ENCODE measurements at places on chromosomes 6 and 20.

- no peak for DNase-seq
These were observed 110.0 kb downstream of the GPX5 start for GRCh38 chr6:28635547-28636158.

GRCh38 chr6:118825661-118826060 lies 68.3 kb upstream of the ASF1A start:
- no peak for DNase-seq

GRCh38 chr6:157035546-157035945 lies 258.4 kb downstream of the ARID1B start:
- DNase-seq, result no peak

DNA sequence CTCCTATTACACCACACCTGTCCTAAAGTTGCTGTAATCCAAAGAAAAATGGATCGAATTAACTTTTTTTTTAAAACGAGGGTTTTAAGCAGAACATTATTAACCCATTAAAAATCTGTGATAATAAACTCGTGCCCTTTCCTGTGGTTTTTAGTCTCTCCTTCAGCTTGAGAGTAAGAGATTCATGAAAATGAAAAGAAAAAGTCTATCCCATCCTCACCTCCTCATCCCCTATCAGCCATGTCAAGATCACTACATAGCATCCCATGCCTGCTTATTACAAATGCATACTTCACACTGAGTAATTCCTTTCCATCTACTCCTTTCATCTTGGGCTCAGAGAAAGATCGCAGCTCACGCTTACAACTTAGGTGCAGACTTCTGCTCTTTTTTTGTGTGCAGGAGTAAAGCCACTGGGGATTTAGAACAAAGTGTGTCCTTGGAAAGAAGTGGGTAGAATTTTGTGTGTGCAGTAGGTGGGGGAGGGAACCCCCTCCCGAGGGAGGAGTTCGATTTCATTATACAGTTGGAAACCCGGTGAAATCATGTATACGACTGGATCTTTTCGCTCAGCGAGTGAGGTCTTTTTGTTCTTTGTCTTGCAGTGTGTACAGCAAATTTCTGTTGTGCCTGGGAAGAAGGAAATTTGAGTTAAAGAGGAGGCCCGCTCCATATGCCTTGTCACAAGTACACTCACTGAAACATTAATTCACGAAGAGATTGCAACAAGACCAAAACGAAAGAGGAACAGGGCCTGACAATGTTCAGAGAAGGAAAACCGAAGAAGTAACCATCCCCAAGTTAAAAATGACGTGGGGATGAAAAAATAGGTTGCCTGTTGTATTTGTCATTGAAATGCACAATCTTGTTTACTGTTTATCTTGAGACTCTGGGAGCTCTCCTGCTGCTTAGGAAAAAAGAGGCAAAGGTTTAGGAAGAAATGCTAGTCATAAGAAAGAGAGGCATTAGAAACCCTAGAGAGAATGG lies 146.5 kb upstream of the ZNF217 start:
- peak; percentile 57 for DNase-seq

GRCh38 chr6:24997905-24998304 lies 62.1 kb upstream of the RIPOR2 start:
- no peak for DNase-seq

DNA sequence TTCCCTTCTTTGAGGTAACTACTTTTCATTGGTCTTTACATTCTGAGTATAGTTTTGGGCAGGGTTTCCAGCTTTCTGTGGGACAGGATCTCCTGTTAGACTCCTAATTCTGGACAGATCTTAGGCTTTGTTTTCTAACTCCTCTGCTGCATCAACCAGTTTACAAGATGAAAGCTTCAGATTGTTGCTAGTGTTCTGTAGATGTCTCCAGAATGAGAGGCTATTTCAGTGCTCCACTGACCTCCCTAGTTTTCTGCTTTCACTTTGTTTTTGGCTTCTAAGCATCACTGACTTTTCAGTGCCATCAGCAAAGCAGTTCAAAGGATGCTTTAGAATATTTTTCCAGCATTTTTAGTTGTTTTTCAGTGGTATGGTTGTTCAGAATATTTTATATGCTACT lies 101.4 kb downstream of the LIN28B start:
- no peak for DNase-seq

GRCh38 chr6:20402342-20403069 lies 827 bp downstream of the E2F3 start:
- DNase-seq, result peak; percentile 63

DNA sequence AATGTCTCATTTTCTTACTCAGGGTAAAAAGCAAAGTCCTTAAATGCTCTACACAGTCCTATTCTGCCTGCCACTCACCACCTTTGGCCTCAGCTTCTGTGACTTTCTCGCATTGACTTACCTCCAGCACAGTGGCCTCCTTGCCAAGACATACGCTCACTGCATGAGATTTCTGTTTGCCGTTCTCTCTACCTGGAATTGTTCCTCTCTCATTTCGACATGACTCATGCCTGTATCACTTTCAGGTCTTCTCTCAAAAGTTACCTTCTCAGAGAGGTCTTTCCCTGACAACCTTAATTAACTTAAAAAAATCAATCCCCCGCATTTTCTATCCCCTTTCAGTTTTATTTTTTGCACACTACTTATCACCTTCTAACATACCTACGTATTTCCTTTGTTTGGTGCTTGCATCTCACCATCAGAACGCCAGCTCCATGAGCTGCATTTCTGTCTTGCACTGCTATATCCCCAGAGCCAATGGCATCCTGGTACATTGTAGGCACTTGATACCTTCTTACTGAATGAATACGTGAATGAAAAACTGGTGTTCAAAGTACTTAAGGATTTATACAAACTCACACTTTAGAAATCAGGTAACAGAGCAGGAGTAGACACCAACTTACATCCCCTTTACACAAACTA lies 24.5 kb downstream of the TENT5A start:
- no peak for DNase-seq

DNA sequence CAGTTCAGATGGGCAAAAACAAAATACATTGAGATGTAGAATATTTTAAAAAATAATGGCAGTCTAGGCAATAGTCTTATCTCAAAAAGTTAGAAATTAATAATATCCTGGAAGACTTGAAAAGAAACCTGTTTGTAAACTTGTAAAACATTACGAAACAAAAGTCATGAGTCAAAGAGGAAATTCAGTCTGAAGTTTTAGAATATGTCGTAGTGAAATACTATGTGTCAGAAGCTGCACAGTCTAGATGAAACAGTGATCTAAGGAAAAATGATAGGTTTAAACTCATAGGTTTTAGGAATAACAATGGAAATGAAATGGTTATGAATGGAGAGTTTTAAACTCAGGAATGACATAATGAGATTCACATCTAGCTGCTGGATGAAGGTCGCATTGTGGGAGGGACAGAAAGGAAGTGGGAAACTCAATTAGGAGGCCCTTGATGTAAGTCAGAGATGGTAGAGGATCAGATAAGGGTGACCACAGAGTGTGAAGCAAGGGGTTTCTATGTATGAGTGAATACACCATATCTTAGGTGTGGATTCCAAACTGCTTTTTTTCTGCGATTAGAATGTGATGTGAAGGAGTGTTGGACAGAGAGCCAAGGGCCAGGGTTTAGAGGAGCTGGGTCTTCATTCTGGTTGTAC lies 2.8 kb downstream of the SNRPB2 start:
- DNase-seq, result no peak

DNA sequence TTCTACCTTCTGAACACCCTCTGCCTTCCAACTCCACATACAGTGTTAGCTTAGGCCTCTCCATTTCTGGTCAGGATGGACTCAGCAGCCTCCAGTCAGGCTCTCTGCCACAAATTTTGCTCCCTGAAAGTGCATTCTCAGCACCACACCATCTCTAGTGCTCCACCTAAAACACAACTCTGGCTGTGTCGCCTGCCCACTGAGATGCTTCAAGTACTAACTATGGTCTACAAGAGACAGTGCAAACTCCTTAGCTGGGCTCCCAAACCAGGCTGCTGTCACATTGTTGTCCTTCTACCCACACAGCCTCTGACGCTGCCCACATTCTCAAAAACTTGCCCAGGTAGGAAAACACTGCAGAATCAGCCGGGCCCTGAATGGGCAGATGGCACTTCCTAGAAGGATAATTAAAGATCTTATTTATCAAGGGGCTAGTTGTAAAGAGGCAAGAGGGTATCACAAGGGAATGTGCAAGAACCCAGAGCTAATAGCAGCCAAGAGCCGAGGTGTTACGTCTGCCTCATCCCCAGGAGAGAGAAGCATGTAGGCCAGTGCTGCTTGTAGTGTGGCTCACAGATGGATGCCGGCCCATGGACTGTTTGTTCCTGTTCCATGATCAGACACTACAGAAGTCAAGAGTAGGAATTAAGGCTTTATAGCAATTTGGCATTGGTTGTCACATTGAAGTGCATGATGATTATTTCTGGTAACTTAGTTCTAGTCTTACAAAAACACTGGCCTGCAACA lies 189.7 kb downstream of the LRFN2 start:
- no peak for DNase-seq

Data from adipocyte (in vitro differentiated cells).